Frontal cortex (tissue), 4 donors: ENCODE measurements at places on chromosomes 1 and 21.

- no peak for DNase-seq
These were observed 43.7 kb upstream of the MAB21L3 start for GRCh38 chr1:116067566-116067890.

DNA sequence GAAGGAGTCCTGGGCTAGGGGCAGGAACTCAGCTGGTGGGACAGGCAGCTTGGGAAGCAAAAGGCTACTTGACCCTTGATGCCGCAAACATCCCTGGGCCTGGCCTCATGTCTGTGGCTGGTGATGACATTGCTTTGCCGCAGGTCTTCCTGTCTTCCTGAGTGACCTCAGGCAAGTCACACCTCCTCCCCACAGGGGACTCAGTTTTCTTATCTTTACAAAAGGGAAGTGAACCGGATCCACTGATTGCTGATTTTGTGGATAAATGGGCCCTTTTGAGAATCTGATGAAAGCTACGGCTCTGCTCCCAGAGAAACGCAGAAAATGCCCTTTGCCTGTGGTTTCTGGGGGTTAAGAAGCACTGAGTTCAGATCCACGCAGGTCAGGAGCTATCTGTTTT lies 20.7 kb downstream of the PLOD1 start:
- no peak for DNase-seq

- DNase-seq: no peak
These were observed 210.3 kb upstream of the CACYBP start for GRCh38 chr1:174789399-174789798.

- DNase-seq: no peak
These were observed 23.5 kb downstream of the SOD1 start for GRCh38 chr21:31683029-31683428.

- DNase-seq: no peak
These were observed 78.1 kb downstream of the DHRS3 start for GRCh38 chr1:12539705-12540579.
